ENCODE measurements at places on chromosomes 7 and 10.

DNA sequence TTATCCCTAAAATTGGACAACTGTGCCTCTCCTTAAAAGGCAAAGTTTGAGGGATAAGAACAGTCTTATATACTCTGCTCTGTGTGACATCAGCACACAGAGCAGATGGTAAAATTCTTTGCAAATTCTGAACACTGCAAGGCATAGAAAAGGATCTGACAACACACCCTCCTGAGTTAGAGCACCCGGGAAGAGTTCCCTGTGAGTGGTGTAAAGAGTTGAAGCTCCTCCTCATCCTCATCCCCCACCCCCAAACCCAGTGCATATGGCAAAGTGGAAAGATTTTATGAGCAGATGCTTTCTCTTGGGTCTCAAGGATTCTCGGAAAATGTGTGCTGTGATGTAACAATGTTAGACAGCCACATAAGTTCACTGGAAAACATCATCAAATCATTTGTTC is 40.0 kb upstream of the DGKI start:
- DNase-seq, result no peak

GRCh38 chr10:61944410-61945147 is 43.1 kb downstream of the ARID5B start:
- no peak for DNase-seq

GRCh38 chr7:118369987-118370386 is 145.5 kb downstream of the ANKRD7 start:
- DNase-seq, result no peak

DNA sequence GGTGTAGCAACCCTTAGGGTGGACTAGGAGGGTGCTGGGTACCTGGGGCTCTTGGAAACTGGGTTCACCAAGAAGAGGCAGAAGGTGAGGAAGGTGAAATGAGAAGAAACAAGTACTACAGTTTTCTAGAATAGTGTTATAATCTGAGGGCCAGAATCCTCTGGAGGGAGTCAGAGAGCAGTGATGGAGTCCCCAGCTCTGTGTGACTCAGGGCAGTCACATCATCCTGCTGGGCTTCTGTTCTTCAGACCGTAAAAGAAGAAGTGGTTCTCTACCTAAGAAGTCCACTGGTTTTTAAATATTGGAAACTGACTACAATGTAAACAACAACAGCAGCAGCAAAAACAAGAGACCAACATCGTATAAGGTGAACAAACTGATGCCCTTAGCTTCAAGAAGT is 197.3 kb downstream of the PRPF18 start:
- DNase-seq, result no peak

- no peak for DNase-seq
These were observed 480.5 kb upstream of the FOXK1 start for GRCh38 chr7:4201566-4201965.

- no peak for DNase-seq
These were observed 108.4 kb downstream of the C10orf90 start for GRCh38 chr10:126561921-126562680.

DNA sequence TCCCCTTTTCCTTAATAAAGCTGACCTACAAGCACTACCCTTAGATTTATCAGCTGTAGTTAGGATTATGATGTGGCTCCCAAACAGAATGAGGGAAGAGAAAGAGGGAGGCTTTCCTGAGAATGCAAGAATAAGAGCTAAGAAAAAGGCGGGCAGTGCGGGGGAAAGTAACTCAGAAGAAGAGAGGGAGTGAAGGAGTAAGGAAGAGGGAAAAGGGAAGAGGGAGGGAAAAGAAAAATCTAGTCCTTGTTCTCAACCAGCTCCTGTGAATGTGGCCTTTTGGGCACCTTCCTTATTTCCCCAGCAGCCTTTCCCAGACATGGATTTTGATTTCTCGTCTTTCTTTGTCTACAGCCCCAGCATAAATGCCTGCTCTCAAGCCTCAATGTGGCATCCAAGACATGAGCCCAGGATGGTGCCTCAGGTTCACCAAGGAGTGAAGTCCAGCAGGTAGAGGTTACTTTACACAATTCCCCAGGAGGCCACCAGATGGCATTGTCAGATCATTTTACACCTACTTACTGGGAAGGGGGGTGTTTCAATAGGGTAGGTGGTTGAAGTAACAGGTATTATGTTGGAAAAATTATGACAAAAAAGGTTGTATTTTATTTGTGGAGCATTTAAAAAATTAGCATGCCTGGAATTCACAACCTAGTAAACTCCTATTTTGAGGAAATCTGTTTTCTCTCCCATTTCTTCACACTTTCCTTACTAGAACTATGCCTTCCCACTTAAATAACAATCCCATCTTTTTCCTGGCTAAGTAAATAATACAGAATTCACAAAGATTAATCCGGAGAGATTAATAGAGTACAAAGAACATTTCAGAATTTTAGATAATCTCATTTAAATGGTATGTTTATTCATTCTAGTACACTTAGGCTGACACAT is 106.5 kb downstream of the HTR7 start:
- peak; percentile 5 for DNase-seq

DNA sequence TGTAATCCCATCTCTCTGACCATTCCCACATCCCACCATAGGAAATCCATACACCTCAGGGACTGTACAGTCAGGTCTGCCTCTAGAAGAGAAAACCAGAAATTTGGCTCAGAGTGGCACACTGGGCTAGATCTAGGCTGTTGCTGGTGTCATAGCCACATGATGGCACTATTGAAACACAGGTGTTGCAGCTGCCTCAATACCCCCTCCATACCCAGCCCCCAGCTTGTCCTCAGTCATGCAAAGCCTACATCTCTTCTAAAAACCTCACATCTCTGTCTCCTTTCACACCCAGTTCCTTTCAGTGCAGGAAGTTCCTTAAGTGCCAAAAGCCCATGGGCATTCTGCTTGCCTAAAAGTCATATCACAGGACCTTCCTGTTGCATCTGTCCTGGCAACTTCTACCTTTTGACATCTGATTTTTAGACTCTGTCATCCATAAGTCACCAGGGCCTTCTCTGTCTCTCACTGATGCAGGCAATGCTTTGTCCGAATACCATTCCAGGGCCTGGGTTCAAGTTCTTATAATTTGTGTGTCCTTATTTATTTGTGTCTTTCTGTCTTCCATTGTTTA is 27.0 kb upstream of the HIBADH start:
- no peak for DNase-seq

DNA sequence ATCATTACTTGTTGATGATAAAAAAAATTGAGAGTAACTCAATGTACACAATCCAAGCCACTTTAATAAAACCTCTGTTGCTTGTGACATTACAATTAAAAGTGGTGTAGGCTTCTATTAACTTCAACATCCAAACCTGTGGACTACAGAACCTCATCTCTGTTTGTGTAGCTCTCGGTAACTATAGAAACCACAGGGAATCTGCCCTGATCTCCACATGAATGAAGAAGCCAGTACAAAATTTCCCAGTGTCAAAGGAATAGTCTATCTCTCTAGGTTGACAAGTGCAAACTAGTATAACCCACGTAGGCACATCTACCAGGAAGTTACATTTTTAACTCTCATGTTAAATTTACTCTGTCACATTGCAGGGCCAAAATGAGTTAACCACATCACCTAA is 204.3 kb downstream of the CHCHD3 start:
- no peak for DNase-seq

DNA sequence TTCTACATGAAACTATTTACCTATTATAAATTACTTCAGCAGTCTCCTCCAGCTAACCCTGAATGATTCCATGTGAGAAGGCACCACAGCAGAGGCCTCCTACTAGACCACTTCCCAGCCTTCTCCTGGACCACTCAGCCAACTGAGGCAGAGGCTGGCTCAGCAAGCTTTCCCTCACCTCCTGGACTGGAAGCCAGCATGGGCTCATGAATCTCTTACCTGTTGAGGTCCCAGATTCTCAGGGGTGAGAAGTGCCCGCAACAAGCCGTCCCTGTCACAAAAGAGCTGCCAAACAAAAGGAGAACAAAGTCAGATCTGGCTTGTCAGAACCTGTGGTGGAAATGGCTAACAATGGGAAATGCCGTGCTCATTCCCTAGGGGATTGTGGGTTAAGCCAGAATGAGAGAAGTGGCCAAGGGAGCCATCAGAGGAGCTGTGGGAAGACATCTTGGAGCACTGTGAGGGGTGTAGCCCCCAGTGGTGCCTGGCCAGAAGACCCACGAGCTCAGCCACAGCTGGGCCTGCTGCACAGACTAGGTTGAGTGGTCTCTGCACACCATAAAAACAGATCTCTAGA is 36.5 kb downstream of the DPCD start:
- no peak for DNase-seq

DNA sequence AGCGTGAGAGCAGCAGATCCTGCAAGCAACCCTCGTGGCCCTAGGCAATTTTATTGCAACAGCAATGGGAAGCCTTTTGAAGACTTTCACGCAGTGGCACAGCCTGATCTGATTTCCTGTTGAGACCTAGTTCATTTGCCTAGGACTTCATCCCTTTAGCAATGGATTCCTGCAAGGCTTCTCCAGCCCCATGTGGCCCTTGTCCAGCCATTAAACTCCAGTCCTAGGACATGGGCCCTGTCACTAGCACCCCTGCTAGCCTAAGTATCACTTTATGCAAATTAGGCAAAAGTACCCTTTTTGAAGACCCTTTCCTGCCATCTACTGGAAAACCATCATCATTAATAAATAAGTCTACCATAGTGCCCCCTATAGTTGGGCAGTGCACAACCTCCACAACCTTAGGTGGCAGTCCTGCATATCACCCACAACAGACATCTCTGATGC is 379.4 kb downstream of the GALNT17 start:
- no peak for DNase-seq

GRCh38 chr7:158239290-158239981 is 348.2 kb downstream of the PTPRN2 start:
- no peak for DNase-seq

GRCh38 chr7:105932835-105933477 is 30.1 kb upstream of the CDHR3 start:
- peak; percentile 40 for DNase-seq

- DNase-seq, result no peak
These were observed 737.1 kb upstream of the ZWINT start for GRCh38 chr10:57098146-57098545.

GRCh38 chr10:111017098-111017497 is 59.7 kb upstream of the ADRA2A start:
- no peak for DNase-seq

- no peak for DNase-seq
These were observed 54.3 kb downstream of the ARHGAP21 start for GRCh38 chr10:24669285-24669852.

GRCh38 chr7:72494807-72495206 is 82.7 kb upstream of the CALN1 start:
- DNase-seq, result no peak

GRCh38 chr7:14170872-14171271 is 181.4 kb upstream of the ETV1 start:
- no peak for DNase-seq

GRCh38 chr10:109280837-109281236 is 642.5 kb downstream of the XPNPEP1 start:
- no peak for DNase-seq

GRCh38 chr10:75620356-75620755 is 188.9 kb downstream of the LRMDA start:
- no peak for DNase-seq

DNA sequence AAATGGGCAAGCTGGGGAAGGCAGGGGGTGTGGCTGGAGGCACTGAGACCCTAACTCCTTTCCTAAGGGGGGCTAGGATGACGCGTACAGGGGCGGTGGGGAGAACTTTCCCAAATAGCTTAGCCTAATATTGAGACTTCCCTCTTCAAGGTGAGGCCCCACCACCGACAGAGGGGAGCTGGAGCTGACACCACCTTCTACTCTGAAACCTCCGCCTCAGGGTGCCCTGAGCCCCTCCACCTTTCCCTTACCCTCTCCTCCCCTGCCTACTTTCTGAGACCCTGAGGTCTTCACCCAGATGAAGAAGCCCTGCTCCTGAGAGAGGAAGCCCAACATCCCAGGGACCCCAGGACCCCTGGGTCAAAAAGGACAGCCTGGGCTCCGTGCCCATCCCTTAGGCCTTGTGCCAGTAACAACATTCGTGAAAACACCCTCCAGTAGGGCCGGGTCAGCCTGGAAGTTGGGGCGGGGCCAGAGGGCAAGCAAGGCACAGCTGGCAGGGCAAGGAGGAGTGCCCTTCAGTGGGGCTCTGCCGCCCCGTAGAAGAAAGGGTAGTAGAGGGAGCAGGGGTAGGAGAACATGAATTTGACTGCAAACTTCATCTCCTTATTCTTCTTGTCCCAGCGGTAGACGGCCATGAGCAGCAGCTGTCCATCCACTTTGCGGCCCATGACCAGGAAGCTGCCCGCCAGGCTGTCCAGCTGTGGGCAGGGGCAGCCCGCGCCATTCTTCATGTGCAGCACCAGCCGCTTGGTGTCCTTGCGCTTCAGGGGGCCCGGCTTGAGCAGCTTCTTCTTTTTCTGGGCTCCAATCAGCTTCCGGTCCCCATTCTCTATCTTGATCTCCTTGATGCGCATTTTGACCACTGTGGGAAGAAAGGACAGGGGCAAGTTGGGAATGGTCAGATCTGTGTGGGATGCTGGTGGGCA is 4.5 kb downstream of the SFRP5 start:
- DNase-seq, result no peak

GRCh38 chr10:72812753-72813430 is 80.6 kb upstream of the OIT3 start:
- DNase-seq, result no peak

DNA sequence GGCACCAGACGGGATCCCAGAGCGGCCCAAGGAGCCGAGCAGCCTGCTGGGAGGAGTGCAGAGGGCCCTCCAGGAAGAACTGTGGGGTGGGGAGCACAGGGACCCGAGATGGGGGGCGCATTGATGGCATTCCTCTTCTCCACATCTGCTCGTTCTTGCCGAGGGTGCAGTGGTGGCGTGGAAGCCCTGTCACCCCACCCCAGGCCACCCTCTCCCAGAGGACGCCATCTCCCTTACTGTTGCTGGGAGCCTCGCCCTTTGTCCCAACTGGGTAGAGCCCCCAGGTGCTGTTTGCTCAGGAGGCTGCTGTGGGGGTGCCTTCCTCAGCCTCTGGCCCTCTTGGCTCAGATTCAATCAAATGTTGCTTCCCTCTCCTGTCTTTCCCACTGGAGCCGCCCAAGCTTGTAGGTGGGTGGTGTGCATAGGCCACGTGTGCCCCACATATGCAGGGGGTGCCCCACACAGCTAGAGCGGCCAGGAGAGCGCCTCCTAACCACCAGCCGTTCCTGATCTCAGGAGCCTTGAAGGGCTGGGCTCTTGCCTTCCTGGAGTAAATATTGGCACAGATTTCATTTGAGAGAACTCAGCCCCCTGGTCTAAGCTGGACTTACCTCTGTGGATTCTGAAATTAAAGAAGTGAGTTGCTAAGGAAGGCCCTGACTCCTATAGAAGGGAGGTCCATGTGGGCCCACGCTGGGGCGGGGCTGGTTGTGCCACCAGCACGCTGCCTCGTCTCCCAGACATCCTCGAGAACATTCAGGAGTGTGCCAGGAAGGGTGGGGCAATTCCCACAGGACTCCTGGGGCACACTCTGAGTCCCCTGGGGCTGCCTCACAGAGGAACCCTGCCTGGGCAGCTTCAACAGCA is 39.2 kb downstream of the ZNF467 start:
- no peak for DNase-seq
